WTC11 (cell line): ENCODE measurements at places on chromosomes 7 and 10. TPM values are rescaled to one million over a fixed set of nuclear protein-coding genes. Genes with fewer than 3 reads are reported as not detected.

Gene BCL7B
- 26.0 to 28.5 TPM (median 27.7 TPM) in 3 replicates for total RNA-seq

Gene ANKIB1
- total RNA-seq, result 38.5 to 43.4 TPM (median 41.9 TPM) in 3 replicates

Gene CNTNAP2
- 54.2 to 63.8 TPM (median 55.1 TPM) in 3 replicates for total RNA-seq

Gene IQCE
- total RNA-seq, result 4.4 to 4.7 TPM (median 4.6 TPM) in 3 replicates

Gene HOXA5
- total RNA-seq, result 0.14 TPM in 1 of 3 replicates, not detected in the others

Gene IFIT3
- total RNA-seq, result 0.14 to 0.42 TPM (median 0.39 TPM) in 3 replicates

Gene SLC29A4
- 11.8 to 14.4 TPM (median 11.9 TPM) in 3 replicates for total RNA-seq

Gene ENTPD1
- total RNA-seq, result 1.9 to 2.8 TPM (median 2.3 TPM) in 3 replicates

Gene LDB3
- total RNA-seq, result 0.42 to 0.96 TPM (median 0.46 TPM) in 3 replicates

Gene ELMO1
- total RNA-seq, result 17.8 to 19.4 TPM (median 17.9 TPM) in 3 replicates

Gene ECHDC3
- 17.1 to 18.3 TPM (median 18.1 TPM) in 3 replicates for total RNA-seq

Gene CNOT4
- 14.6 to 19.7 TPM (median 19.2 TPM) in 3 replicates for total RNA-seq

Gene CFAP70
- 0.31 to 0.73 TPM (median 0.39 TPM) in 3 replicates for total RNA-seq

Gene KAZALD1
- total RNA-seq, result 9.6 to 19.2 TPM (median 10.2 TPM) in 3 replicates

Gene GNAT3
- total RNA-seq, result not detected in 3 replicates

Gene NUTM2A
- total RNA-seq, result 0.32 to 0.68 TPM (median 0.48 TPM) in 3 replicates

Gene AUTS2
- total RNA-seq, result 49.6 to 50.8 TPM (median 50.0 TPM) in 3 replicates

Gene SAMD9
- 0.11 to 0.14 TPM (median 0.11 TPM) in 3 replicates for total RNA-seq

Gene GIMAP4
- total RNA-seq, result 0.28 to 0.39 TPM (median 0.30 TPM) in 3 replicates

Gene ANKRD1
- total RNA-seq, result not detected in 3 replicates

Gene MBLAC1
- total RNA-seq, result 3.0 to 3.5 TPM (median 3.0 TPM) in 3 replicates

Gene CYP2C19
- total RNA-seq, result 0.09 to 0.14 TPM in 2 of 3 replicates, not detected in the other

Gene UFSP1
- total RNA-seq, result 3.9 to 4.8 TPM (median 4.6 TPM) in 3 replicates

Gene PAX2
- 0.09 to 0.21 TPM in 2 of 3 replicates, not detected in the other for total RNA-seq
